CD4-positive, alpha-beta memory T cell (primary cell): ENCODE measurements at places on chromosomes 5 and 9. TPM values are rescaled to one million over a fixed set of nuclear protein-coding genes. Genes with fewer than 3 reads are reported as not detected.

GRCh38 chr9:121876658-121877271 lies 216.3 kb downstream of the TTLL11 start:
- H3K4me3 ChIP-seq: no peak overlapping the region
- no peak overlapping the region for H3K27ac ChIP-seq
- H3K36me3 ChIP-seq: no peaks in the 10 kb centered on the region
- no peaks in the 10 kb centered on the region for H3K27me3 ChIP-seq
- H3K4me1 ChIP-seq: no peaks in the 10 kb centered on the region

- no peaks in the 10 kb centered on the region for H3K27me3 ChIP-seq
- no peak overlapping the region for H3K27ac ChIP-seq
- no peak for DNase-seq
- no peak overlapping the region for H3K4me3 ChIP-seq
- H3K36me3 ChIP-seq: peaks cover 43% of the 10 kb centered on the region
These were observed 38.2 kb downstream of the PRRC2B start for GRCh38 chr9:131432050-131432449.

DNA sequence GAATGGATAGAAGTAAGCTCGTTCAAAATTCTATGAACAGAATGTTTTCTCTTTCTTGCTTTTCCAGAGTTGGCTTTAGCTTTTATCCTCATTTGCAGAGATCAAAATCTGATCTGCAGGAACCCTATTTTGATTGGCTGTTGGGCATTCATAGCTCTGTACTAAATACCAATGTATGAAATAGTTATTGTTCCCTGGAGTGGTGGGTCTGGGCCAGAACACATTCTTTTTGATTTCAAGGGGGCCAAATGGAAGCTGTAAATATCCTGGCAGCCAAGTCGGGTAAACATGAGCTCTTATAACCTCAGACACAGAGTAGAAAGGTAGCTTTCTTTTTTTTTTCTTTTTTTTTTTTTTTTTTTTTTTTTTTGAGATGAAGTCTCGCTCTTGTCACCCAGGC lies 241.5 kb downstream of the PDZD2 start:
- no peaks in the 10 kb centered on the region for H3K4me1 ChIP-seq
- no peak overlapping the region for H3K4me3 ChIP-seq
- no peak for DNase-seq
- no peaks in the 10 kb centered on the region for H3K36me3 ChIP-seq
- no peak overlapping the region for H3K27ac ChIP-seq

Gene ANKRD33B
- 2.3 TPM for total RNA-seq

Gene PCDHA2
- total RNA-seq: not detected

Gene PRLR
- total RNA-seq: not detected
